ENCODE measurements at places on chromosomes 4 and X.

DNA sequence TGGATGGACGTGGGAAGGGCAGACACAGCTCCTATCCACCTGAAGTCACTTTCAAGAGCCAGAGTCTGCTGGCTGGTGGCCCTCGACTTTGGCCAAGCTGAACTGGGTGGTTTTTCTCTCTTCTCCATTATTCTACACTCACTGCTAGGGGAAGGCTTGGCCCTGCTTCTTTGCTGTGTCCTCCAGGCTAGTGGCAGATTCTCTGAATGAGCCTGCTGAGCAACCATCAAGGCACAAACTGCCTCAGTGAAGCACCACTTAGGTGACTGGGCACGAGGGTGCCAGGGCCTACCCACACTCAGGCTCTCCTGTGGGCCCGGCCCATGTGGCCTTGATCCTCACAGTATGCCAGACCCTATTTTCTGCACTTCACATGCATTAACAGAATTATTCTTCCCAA, 92.0 kb downstream of the PJA1 start:
- DNase-seq = no peak

- no peak for DNase-seq
Observed at GRCh38 chrX:103818842-103819619, 13.0 kb downstream of the RAB9B start.

DNA sequence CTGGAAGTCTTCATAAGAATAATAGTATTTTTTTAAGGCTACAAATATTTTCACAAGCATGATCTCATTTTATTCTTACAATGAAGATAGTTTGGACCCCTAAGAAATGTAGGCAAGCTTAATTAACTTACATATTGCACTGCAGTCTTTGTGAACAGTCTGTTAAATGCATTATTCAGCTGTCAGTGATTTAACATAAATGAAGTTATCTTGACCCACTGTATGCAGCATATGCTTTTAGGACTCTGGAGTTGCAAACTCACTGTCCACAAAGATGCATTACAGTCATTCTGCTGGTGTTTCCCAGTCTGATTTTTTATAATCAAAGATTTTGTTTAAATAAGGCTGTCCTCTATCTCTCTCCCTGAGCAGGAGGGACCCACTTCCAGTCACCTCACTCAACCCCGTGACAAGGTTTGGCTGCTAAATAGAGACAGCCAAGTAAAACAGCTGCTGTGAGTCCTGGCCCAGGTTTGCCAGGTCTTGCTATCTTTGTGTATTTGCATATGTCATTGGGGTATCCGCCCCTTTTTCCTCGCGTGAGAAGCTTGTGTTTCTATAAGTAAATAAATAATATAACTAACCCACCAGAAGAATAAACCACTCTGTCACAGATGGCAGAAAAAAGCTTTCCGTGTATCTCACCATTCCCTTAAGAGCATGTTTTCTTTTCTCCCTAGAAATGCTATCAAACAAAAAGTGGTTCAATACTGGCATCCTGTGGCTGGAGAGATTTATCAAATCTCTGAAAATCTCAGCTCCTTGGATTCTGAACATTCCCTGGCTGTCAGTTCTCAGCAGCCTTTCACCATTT, 67.0 kb downstream of the SLC7A11 start:
- DNase-seq = no peak

GRCh38 chrX:11040996-11041395, 70.1 kb upstream of the HCCS start:
- no peak for DNase-seq

DNA sequence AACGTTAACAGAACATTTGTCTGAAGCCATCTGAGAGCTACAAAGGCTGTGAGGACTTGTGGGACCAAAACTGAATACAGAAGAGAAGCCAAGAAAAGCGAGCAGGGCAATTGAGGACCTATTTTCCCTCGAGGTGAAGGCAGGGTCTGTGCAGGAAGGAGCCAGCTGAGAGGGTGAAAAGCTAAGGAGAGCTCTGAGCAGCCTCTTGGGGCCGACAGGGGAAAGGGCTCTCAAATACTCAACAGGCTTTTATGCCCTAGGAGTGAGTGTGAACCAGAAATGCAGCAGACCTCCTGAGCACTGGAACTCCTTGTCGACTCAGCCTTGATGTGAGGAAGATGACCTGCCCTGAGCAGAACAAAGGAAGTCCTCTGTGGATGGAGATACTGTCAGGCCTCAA, 54.2 kb downstream of the C4orf50 start:
- no peak for DNase-seq

- DNase-seq = no peak
Observed at GRCh38 chrX:29419774-29420553, 795.4 kb upstream of the MAGEB2 start.

GRCh38 chrX:318068-318738, 393 bp downstream of the GTPBP6 start:
- DNase-seq = no peak

- DNase-seq = peak; percentile 3
Observed at GRCh38 chr4:87559090-87559837, 30.1 kb upstream of the SPARCL1 start.

- DNase-seq = peak; percentile 19
Observed at GRCh38 chrX:103941201-103941975, 21.0 kb upstream of the TMSB15B start.

- no peak for DNase-seq
Observed at GRCh38 chr4:6475492-6476020, 3.1 kb upstream of the PPP2R2C start.

- no peak for DNase-seq
Observed at GRCh38 chrX:110132450-110133114, 129.7 kb downstream of the TMEM164 start.

GRCh38 chr4:57734104-57734670, 624.0 kb upstream of the IGFBP7 start:
- no peak for DNase-seq

- no peak for DNase-seq
Observed at GRCh38 chr4:7872264-7872771, 67.3 kb downstream of the AFAP1 start.

- DNase-seq = no peak
Observed at GRCh38 chr4:42605264-42605663, 51.6 kb downstream of the ATP8A1 start.

- no peak for DNase-seq
Observed at GRCh38 chr4:185238215-185238681, 28.9 kb downstream of the SNX25 start.

DNA sequence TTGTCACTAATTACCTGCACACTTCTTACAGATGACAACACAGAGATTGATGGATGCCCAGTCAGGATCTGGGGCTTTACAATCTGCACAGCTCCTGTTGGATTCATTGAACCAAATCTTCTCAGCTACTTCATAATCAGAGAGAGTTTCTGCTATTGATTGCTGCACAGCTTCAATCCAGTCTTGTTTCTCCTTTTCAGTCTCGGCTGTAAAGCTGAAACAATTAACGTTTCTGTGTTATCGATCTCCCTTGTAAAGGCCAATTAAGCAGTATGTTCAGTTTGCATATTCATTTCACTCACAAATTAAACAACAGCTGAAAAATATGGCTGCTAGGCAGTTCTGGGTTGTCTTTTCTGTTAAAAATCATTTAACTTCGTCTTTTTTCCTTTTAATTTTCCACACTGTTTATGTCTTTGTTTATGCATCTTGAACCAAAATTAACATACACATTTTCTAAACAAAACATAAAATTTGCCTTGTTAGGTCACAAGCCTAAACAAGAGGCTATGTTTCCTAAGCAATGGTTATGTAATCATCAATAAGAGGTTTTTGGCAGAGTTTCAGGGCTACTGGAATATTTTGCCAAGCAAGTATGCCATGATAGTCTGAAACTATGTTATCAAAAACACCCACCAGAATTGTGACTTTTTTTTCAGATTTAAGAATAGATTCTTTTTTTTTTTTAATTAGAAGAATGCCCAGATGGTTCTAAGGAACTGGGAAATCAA, 79.2 kb downstream of the ARAP2 start:
- no peak for DNase-seq

DNA sequence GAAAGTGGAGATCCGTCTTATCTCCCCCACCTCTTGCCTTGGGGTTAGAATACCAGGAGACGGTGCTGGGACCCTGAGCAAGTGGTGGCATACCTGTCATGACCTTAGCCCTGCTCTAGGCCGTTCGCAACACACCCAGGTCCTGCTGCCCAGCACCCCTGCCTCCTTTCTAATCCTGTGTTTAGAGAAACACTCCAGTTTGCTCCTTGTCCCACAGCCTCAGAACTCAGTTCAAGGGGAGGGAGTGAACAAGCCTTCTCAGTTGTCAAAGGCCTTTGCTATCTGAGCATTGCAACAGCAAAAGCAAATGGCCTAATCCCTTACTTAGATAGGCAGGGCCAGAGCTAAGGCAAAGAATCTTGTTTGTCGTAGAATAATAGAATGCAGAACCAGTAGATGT, 67.9 kb downstream of the CHRNA9 start:
- DNase-seq = no peak

- DNase-seq = no peak
Observed at GRCh38 chr4:79526641-79527565, 118.9 kb upstream of the GK2 start.

DNA sequence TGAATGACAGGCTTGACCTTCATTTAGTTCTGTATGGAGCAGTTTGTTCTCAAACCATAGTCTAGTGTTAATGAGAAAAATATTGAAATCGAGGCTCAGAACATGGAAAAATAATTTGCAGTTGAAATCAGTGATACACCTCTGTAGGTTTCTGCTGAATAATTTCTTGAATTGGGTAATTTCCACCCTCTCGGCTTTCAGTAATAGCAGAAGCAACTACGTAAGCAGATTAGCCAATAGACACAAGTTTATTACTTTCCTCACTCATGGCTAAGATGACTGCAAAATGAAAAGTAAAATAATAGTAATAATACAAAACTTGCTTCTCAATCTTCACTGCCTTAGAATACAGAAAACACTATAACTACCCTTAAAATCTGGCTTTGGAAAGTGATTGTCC, 46.0 kb downstream of the USP38 start:
- no peak for DNase-seq

- DNase-seq = no peak
Observed at GRCh38 chr4:4782969-4783368, 76.5 kb upstream of the MSX1 start.

- no peak for DNase-seq
Observed at GRCh38 chr4:2406406-2406805, 12.0 kb downstream of the ZFYVE28 start.

GRCh38 chr4:39614487-39615162, 24.0 kb downstream of the SMIM14 start:
- no peak for DNase-seq

DNA sequence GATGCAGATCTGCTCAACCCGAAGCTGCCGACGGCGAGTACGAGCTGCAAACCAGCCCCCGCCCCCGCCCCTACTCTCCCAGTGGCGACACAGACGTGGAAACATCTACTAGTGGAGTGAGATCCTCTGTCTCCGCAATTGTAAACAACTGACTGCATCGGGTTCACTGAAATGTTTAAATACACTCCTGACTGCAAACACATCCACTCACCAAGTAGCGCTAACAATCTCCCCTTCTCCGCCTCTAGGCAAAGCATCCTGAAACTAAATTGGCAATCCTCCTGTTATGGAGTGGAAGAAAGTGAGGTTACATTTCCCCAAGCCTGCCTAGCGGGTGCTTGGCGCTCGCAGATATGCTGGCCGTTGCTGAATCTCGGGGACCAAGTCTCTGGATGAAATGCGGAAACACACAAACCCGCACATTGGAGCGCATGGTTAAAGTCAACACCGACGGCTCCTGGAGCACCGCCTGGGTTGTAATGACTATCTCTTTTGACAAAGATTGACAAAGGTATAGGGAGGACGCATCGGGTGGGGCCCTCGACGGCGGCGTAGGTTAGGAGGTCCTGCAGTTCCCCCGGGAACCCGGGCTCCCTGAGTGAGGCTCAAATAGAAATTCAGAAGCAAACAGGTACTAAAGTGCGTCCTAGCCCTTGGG, 117.0 kb upstream of the TEX13C start:
- DNase-seq = no peak

DNA sequence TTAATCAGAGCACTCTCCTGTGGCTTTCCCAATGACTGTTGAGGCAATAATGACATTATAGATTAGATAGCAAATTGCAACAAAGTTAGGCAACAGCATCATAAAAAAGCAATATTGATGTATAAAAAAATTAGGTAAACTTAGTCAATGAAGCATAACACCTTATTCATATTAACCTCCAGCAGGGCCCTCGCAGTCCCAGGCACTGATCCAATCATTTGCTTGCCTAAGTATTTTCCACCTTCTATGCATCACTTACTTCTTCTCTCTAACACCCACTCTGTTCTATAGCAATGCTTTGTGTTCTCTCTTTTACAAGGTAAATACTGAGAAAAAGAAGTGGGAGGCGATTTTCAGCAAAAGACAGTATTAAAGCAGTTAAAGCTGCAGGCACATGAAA, 833.5 kb upstream of the ADGRL3 start:
- no peak for DNase-seq

GRCh38 chr4:113692809-113693411, 68.6 kb downstream of the CAMK2D start:
- peak; percentile 36 for DNase-seq

- DNase-seq = no peak
Observed at GRCh38 chr4:161680146-161680545, 483.7 kb downstream of the FSTL5 start.

DNA sequence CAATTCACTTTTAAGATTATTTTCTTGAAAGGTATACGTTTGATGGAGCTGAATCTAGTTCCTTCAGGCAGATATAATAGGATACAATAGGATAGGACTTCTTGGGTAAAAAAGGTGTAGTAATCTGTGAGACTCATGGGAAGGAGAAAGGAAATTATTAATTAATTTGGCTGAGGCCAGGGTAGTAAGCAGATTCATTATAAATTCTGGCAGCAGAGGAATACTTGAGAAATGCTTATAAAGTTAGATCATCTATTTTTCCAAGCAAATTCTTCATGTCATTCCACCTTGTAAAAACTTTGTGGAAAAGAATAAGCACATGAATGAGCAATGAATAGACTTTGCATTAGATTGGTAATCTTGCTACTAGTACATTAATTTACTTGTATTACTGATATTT, 46.9 kb downstream of the GYPE start:
- DNase-seq = no peak

DNA sequence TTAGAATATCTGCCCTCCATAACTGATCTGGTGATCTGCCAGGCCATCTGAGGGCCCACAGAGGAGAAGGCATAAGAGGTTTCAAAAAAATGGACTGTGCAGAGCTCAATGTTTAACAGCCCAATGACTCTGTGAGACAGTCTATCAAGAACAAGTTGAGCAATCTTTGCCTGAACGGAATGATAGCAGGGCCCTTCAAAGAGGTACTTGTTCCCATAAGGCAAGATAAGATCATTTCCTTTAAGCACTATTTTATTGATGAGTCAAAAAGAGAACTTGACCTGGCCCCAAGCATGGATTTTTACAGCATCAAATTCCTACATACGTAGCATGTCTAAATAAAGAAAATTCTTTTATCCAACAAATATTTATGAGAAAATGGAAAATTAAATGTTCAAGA, 182.8 kb downstream of the IDS start:
- DNase-seq = no peak

- no peak for DNase-seq
Observed at GRCh38 chrX:132953354-132953753, 5.1 kb downstream of the HS6ST2 start.

DNA sequence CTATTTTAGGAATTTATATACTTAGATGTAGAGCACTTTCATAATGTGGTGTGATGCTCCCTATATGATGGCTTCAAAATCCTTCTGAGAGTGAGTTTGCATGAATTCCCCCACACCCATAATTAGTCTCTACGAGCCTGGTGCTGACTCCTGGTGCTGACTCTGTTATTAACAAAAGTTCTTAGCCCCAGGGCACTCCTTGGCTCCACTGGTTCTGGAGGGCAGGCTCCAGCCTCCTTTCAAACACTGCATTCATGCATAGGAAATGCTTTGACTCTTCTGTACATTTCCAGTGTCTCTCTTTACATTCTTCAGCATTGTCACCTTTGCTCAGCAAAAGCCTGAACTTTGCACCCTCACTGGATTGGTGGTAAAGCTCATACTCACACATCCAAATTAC, 64.0 kb downstream of the LNX1 start:
- no peak for DNase-seq
